C1 segment of cervical spinal cord (tissue), 14 donors: ENCODE measurements at places on chromosomes 11 and 22.

DNA sequence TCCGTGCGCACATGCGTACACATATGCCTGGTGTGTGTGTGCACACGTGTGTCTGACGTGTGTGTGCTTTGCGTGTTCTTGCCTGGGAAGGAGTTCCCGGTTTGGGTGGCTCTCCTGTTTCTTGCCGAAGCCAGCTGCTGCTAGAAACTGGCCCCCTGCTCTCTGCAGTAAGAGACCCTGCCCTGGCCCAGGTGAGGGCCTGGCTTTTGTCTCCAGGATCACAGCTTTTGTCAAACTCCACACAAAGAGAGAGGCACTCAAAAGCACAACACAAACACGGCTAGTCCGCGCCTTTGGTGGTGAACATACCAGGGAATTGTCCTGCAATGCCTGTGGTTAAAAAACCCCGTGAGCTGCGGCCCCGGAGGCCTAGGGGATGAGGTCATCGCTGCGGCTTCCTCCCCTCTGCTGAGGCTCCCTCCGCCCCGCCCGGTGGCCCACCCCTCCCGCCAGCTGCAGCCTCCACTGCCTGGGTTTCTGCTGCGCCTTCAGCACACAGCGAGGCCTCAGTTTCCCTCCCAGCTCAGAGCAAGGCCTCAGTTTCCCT lies 88.9 kb downstream of the KCNQ1 start:
- no peak for DNase-seq

GRCh38 chr11:9565822-9566560 lies 7.5 kb upstream of the WEE1 start:
- DNase-seq, result no peak

DNA sequence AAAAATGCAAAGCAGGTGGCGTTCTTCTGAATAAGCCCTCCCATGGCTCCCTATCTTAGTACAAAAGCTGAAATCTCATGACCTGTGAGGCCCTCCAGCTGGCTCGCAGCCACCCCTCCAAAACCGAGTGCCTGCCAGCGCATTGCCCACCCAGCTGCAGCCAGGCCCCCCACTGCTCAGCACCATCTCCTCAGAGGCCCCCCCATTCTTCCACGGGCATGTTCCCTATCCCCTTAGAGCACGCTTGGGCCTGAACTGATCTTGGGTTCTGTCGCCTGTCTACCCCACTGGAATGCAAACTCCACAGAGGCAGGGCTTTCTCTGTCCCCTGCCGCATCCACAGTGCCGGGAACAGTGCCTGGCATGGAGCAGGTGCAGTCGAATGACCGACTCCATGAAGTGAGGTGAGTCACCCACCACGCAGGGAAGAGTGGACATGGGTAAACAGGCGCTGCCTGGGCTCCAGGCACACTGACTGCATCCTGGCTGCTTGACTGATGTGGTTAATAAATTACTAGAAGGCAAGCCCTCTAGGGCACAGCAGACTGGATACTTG lies 11.3 kb upstream of the EFCAB6 start:
- DNase-seq, result no peak

DNA sequence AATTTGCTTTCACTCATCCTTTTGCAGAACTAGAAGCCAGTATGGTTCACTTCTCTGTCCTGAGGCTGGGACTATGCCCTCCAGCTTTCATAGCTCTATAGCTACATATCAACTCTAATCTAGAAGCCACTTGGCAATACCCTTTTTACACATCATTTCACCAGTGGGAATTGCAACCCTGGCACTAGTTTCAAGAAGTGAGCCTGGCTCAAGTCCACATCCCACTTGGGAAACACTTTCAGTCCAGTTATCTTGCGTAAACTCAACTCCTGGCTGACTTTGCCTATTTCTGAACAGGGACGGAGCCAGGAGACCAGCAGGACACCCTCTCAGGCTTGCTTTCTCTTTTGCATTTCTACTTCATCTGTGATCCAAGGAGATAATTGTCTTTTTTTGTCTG lies 19.9 kb upstream of the FAT3 start:
- DNase-seq, result no peak

- no peak for DNase-seq
Observed at GRCh38 chr22:48068323-48068885, 1306.0 kb downstream of the TBC1D22A start.
